ENCODE measurements at places on chromosomes 7 and 10.

- no peak for DNase-seq
Measured at GRCh38 chr10:16440396-16441133, 3.8 kb downstream of the PTER start.

GRCh38 chr10:61197057-61197456 is 253.1 kb upstream of the RHOBTB1 start:
- no peak for DNase-seq

GRCh38 chr7:101923602-101923985 is 106.2 kb downstream of the CUX1 start:
- DNase-seq, result no peak

- DNase-seq, result no peak
Measured at GRCh38 chr7:55531536-55531935, 40.8 kb downstream of the VOPP1 start.

DNA sequence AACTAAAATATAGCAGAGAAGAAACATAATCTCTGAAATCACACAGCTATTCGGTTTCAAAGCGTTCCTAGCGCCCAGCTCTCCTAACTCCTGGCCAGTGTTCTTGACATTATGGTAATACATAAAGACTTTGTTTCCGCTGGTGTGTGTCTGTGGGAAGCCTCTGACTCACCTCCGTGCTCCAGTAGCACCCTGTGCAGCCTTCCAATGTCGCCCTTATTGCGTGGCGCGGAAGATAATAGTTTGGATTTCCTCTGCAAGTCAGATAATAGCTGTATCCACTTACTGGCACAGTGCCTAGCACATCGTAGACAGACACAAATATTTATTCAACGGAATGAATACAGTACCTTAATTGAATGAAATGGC is 570 bp downstream of the BMS1 start:
- DNase-seq, result peak; percentile 2

DNA sequence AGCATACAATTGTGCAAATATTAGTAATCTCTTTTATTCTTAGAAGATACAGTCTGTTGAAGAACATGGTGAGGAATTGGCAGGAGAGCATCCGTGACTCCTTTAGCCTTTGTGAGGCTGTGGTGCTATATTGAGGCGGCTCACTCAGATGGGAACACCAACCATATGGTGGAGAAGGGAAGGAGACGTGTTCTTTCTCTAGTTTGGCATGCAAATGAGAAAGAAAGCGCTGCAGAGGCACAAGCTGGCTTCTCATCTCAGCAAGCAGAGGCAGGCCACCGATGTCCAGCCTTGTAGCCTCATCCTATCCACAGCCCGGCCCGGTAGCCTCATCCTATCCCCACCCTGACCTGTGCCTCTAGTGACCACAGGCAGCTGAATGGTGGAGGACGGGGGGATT is 288.3 kb downstream of the CAMK1D start:
- DNase-seq, result no peak

- no peak for DNase-seq
Measured at GRCh38 chr7:7183838-7184463, 1.6 kb downstream of the C1GALT1 start.

- no peak for DNase-seq
Measured at GRCh38 chr10:71367271-71367670, 29.4 kb upstream of the CDH23 start.

DNA sequence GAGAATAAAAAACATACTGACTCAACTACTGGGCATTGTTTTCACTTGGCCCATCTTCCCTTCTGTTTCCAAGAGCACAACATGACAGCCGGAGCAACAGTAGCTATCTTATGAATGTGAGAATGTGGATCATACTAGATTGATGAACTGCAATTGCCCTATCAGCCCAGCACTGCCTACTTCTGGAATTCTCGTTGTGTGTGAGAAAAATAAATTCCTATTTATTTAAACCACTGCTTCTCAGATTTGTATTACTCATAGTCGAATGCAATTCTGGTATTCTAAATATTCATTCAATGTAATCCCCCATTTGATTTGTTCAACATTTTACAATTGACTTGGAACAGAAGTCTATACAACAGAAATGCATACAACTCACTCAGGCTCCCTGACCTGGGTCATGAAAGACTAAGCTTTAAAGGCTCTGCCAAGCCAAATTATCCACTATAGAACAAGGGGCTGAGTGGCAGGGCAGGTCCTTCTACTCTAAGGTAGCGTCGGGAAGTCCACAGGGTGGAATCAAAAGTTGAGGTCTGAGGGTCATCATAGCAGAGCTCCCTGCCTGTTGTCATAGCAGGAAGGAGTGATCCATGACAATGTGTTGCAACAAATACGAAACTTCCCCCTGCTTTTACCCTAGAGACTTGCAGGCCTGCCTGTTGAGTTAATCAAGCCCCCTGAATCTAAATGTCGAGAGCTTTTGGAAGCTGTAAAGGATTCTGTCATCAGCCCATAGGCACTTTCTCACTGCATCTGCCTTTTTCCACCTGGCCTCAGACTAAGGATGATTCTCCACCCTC is 12.4 kb upstream of the JAZF1 start:
- DNase-seq, result no peak

GRCh38 chr10:50586740-50587088 is 37.0 kb downstream of the SGMS1 start:
- no peak for DNase-seq

GRCh38 chr10:33739031-33739430 is 404.6 kb upstream of the NRP1 start:
- DNase-seq, result no peak

GRCh38 chr7:116861717-116862116 is 670 bp upstream of the CAPZA2 start:
- DNase-seq, result no peak

DNA sequence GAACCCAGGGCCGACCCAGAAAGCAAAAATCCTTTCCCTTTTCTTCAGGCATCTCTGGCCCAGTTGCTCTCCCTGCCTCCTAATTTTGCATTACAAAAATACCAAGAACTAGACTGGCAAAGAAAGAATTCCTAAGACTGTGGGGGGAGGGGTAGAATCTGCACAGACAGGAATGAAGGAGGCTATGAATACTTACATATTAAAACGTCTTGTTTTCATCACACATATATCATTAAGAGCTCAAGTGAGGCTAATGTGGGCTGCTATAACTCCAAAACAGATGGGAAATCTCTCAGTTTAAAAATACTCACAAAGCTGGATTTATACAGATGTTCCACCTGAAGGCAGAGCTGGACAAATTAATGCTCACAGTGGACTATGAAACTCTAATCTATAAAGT is 29.2 kb upstream of the MKX start:
- no peak for DNase-seq

GRCh38 chr7:98518159-98518947 is 98.7 kb upstream of the NPTX2 start:
- no peak for DNase-seq

- DNase-seq, result no peak
Measured at GRCh38 chr10:46536781-46537180, 19.7 kb downstream of the GPRIN2 start.

DNA sequence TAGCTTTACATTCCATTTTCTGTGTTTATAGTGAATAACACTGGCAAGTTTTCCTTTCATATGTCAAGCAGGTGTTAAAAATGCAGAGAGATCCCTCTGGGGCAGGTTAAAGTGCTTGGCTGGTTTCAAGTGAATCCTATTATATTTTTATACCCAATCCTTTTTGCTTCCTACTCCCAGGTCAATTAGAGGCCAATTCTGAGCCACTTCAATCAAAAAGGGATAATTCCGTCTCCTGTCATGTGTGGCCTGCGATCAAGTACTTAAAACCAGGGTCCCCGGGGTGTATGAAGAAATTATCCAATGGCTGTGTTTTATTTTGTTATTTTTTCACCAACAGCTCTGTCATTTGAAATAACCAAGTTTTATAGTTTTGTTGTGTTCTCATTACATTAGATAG is 313.2 kb downstream of the PRPF18 start:
- no peak for DNase-seq

DNA sequence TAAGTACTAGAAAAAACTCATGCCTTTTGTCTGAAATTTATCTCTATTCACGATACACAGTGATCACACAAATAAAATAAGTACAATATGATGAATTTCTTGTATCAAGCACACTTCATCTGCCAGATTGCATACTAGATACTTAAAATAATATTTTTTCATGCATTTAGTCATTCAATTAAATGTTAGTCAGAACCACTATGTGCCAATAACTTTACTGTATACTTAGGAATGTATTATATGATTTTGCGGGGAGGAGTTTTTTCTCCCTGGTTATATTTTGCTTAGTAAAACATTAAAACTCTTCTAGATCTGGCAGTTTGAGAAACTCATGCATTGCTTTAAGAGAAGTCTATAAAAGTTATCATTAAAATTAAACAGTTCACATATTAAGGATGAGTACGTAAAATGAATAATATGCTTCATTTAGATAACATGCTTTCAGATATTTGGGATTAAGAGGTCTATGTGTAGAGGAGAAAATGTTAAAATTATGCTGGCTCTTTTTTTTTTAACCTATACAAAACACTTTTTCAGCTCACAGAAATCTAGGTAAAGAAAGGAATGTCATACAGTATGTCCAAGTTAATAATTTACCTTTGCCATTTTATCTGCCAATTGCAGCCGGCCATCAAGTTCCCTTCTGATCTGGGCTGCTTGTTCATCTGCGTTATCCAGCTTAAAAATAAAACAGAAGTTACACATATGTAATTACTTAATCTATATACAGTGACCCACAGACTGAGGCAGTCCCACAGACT is 70.1 kb downstream of the RNF133 start:
- no peak for DNase-seq

- DNase-seq, result no peak
Measured at GRCh38 chr7:32143301-32143700, 73.1 kb upstream of the PDE1C start.

DNA sequence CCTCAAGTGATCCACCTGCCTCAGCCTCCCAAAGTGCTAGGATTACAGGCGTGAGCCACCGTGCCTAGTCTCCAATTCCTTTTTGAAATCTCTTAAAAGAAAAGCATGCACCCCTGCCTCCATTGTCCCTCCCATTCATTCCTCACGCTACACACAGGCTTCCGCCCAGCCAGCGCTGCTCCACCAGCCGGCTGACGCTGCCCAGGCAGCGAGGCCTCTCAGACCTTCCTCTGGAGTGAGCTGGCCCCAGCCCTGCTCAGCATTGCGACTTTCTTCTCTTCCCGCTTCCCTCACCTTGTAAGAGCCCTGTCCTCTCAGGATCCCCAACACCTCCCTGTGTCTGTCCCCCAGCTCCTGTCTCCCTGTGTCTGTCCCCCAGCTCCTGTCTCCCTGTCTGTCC is 23.6 kb downstream of the RGS10 start:
- DNase-seq, result no peak

GRCh38 chr10:110821508-110821907 is 50.2 kb upstream of the PDCD4 start:
- no peak for DNase-seq

GRCh38 chr7:87456247-87456646 is 19.2 kb downstream of the ABCB4 start:
- DNase-seq, result no peak

GRCh38 chr7:44681645-44682044 is 67.0 kb upstream of the ZMIZ2 start:
- DNase-seq, result no peak

DNA sequence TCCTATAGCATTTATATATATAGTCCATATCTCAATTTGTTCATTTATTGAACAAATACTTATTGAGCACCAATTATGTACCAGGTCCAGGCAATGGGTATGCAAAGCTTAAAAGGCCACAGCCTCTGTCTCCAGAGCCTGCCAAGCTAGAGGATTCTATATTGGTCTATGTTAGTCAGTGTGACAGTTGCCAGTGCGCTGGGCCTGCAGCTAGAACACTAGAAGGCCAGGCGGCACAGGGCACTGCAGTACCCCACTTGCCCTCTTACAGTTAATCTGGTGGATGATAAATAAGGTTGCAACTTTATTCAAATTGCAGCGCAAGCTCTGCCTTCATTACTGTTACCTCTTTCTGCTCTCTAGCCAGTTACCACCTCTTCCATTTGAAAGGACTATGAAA is 68.8 kb downstream of the PPP1R3C start:
- no peak for DNase-seq

DNA sequence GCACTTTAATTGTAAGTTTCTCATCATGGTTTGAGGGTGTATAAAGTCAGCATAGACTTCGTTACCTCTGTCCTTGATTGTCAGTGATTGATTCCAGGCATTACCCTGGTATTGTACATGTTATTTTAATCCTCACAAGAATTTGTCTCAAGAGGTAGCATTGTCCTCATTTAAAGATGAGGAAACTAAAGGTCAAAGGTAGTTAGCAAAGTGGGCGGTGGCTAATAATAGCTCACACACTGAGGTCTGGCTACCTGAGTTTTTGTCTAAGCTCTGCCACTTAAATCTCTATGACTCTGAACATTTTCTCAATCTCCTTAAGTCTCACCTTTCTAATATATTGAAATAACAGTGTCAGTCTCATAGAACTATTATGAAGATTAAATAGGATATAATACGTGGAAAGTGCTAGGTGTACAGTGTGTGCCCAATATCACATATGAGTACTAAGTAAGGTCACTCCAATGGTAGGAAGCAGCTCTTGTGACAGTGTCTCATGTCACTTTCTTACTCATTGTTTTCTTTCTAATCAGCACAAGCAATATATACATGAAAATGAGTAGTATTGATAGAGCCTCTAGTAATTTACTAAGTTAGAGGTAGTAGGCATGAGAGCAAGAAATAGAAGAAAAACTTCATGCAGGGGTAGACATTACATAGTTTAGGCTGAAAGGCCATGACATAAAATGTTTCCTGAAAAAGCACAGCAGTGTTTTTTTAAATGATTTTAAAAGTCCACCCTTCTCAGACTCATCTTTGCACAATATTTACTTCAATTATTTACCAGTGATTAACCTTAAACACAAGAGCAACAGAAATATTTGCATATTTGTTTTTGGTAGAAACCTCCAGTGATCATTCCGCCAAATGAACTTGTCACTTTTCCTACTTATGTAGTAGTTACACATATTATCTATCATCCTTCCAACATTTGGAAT is 21.0 kb downstream of the AHR start:
- DNase-seq, result no peak

DNA sequence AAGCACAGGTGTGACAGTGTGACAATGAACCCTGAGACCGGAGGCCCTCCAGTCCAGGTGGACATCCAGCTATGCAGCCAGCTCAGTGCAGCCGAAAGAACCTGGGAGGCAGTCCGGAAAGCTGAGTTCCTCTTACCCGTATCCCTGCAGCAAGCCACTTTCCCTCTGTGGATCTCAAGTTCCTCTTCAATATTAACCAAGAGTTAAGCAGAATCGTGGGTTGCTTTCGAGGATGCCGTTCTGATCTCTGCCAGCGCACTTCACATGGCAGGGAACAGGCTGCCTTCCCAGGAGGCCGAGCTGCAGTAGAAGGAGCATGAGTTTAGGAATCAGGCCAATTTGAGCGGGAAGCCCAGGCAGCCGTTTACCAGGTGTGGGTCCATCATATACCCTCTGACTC is 591.6 kb downstream of the SDK1 start:
- DNase-seq, result no peak

Data from activated T-cell treated with anti-CD3 and anti-CD28 coated beads for 1 hour (primary cell).